ENCODE measurements at places on chromosomes 16 and 17.

DNA sequence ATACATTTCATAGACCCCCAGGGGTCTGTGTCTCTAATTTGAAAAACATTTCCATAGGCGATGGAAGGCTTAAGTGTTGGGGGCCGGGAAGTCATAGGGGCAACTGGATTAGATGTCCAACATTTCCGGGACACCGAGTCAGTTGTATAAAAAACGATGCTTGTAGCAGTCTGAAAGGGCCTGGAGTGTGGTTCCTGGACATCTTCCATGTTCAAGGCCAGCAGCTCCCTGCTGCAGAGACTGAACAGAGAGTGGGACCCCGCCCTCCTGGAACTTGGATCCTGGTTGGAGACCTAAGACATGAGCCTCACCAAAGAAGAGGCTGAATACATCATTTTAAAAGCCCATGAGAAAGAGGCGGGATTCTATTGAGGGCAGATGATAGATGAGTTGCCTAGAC is 82.0 kb upstream of the ZNF423 start:
- DNase-seq, result no peak

DNA sequence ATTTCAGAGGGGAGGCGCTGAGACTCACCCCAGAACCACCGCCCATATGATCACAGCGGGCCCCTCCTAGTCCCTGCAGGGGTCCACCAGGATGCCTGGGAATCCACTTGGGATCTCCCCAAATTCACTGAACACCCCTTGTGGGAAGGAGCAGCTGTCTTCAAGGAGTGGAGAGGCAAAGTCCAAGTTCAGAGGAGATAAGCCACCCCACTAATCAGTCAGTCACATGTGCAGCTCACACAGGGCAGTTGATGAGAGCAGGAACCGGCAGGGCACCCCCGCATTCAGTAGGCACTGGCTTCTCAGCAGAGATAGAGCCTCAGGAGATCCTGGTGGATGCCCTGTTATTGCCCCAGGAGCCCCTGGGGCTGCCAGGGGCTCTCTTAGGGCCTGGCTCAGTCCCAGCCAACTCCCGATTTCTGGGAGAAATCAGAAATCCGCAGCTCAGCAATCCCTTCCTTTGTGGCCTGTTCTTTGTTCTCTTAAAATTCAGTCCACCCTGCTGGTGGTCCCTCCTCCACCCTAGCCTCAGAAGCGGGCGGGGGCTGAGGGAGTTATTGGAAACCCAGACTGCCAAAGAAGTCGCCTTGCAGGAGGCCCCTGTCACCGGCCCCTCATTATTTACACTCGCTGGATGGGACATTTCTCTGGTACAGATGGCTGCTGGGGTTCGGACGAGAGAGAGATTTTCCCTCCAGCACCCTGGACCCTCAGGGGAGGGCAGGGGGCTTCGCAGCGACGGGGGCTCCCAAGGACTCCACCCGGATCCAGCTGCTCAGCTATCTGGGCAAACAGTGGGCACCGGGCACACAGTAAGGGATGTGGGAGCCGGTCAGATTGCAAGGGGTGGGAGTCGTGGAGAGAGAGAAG is 1.8 kb downstream of the CDC42EP4 start:
- DNase-seq, result no peak

DNA sequence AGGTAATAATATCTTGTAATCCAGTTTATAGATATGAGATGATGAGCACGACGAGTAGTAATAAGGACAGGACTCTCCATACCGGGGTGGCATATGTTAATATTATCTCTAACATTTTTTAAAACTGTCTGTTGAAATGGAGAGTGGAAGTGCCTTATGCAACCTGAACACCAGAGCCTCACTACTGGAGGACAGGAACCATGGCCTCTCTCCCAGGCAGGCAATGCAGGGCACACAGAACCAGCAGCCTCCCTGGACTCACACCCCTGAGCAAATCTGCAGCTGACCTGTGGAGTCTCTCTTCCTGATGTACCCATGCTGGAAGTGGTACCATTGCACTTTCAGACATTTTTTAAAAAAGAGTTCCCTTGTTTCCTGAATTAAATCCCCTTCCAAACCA is 55.2 kb upstream of the ERN1 start:
- DNase-seq, result no peak

DNA sequence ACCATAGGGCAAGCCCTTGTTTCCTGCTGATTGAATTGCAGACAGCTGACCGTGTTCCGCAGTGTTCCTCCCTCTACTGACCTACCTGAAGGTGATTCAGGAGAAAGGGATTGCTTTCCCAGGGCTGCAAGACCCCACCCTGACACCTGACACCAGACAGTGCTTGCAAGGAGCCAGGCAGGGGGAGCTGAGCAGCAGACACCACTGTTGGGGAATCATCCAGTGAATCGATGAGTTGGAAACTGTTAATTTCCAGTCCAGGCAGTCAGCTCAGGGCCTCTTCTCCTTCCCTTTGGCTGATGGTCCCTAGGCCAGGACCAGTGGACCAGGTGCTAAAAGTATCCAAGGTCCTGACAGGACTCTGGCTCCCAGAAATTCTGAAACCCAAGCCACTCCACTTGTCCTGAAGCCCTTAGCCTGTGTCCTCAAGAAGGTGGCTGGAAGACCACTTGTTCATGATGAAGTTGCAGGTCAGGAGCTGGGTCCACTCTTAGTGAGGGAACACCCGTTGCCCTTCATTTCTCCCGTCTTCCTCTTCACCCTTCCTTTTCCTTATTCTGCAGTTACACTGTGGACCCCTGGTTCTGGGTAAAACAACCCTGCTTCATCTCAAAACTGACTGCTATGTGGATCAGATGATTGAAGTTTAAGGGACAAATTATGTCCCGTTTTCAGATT is 9.5 kb upstream of the UNK start:
- DNase-seq, result no peak

DNA sequence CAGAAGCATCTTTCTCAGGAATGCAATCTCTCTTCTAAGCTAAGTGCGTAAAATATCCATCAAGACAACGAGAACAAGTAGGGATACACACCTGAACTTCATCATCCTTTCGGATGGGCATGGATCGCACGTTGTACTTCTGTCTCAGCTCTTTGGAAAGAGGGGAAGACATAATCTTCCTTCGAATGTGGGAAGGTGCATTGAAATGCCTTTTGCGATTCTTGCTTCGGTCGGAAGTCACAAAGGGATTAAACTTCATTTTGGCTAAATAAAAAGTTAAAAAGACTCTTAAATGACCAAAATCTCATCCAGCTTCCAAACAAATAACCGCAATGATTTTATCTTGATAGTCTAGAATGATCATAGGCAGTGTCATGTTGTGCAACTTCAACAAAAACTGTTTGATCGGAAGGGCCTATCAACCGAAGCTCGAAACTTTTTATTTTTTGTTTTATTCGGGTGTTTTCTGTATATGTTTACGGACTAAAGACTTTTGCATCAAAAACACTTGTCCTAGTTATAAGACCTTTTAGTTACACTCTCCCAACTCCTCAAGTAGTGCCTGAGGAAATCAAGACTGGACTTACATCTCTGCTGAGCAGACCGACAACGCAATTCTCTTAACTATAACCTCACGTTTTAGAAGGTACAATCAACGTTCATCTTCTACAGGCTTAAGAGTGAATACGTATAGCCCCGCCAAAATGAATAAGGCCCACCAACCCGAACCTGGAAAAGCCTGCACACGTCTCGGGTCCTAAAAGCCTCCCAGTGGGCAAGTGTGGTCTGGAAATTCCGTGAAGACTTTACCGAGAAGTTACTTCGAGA is 727 bp downstream of the RPL26 start:
- no peak for DNase-seq

- no peak for DNase-seq
Observed at GRCh38 chr16:87855852-87856715, 13.2 kb downstream of the SLC7A5 start.

GRCh38 chr17:21278450-21279197 is 5.9 kb upstream of the MAP2K3 start:
- DNase-seq, result no peak

- DNase-seq, result no peak
Observed at GRCh38 chr16:89031715-89032659, 55.0 kb upstream of the CBFA2T3 start.

DNA sequence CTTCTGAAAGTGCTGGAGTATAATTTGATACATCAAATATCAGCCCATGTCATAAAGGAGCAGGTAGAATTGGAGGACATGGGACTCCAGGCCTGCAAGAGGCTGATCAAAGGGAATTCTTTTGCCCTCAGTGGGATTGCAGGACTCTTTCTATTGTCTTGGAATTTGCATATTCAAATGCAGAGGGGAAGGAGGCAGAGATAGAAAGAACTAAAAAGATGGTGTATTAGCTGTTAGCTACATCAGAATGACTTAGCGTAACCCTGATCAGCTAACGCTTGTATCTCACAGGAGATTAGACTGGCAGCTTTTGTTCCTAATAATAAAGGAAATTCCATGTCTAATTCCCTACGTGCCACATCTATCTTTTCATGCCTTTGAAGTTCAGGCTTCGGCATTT is 1014.7 kb upstream of the RBFOX1 start:
- no peak for DNase-seq

- no peak for DNase-seq
Observed at GRCh38 chr16:7613518-7613917, 280.9 kb downstream of the RBFOX1 start.

DNA sequence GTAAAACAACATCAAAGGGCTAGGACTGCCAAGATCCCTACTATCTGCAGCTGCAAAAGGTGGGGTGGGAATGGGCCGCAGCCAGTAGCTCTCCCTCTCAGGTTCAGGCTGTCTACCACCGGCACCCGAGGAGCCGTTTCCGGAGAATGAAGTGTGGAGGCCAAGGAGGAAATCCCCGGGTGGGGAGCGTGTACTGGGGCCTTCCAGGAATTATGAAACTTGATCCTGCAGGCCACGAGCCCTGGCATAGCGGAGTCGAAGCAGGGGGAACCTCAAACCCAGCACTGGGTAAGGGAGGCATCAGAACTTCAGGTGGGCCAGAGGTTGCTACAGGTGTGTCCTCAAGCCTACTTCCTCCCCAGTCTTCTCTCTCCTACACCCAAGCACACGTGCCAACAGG is 5.1 kb downstream of the INPP5K start:
- no peak for DNase-seq

- DNase-seq, result no peak
Observed at GRCh38 chr17:37801171-37801570, 56.3 kb upstream of the HNF1B start.

- no peak for DNase-seq
Observed at GRCh38 chr17:16377941-16378341, 3.0 kb upstream of the UBB start.

- DNase-seq, result no peak
Observed at GRCh38 chr16:56013962-56014552, 138.9 kb upstream of the CES5A start.

- no peak for DNase-seq
Observed at GRCh38 chr17:30788918-30789317, 35.6 kb downstream of the CRLF3 start.

DNA sequence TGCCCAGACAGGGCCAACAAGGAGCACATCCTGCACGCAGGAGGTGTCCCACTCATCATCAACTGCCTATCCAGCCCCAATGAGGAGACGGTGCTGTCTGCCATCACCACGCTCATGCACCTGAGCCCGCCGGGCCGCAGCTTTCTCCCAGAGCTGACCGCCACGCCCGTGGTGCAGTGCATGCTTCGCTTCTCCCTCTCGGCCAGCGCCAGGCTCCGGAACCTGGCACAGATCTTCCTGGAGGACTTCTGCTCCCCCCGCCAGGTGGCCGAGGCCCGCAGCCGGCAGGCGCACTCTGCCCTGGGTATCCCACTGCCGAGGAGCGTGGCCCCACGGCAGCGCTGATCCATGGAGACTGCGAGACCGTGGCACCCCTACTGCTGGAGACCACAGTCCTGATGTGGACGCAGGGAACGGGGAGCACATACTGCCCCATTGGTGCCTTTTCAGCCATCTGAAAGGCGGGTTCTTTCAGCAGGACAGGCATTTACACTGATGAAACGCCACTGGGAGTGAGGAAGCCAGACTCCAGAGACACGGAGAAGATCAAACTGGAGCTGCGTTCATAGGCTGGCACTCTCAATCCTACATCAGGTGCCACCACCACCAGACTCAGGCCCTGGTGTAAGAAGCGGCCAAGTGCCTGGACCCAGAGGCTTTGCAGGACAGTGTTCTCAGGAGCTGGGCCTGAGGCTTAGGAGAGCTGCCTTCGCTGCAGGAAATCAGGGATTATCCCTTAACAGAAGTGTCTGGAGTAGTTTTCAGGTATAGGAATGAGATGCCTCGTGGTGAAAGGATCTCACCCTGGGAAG is 2.6 kb downstream of the NT5C start:
- no peak for DNase-seq

DNA sequence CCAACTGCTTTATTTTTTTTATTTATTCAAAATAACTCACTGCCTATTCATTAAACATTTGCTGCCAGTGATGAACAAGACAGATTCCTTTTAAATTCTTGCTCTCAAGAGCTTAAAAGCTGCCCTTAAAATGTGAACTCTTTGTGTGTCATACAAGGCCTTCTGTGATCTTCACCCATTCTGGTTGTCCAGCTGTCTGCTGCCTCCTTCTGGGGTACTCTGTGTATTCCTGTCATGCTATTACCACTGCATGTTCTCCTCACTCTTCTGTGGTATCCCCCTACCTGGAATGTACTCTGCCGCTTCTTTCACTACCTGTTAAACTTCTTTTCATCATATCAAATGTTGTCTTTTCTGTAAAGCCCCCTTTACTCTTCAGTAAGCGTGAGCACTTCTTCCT is 165.8 kb downstream of the CHD9 start:
- no peak for DNase-seq

- DNase-seq, result no peak
Observed at GRCh38 chr17:15332338-15332737, 9.1 kb downstream of the TEKT3 start.

- DNase-seq, result no peak
Observed at GRCh38 chr17:32503251-32504165, 16.7 kb downstream of the CDK5R1 start.

- DNase-seq, result no peak
Observed at GRCh38 chr17:17748179-17748578, 66.9 kb downstream of the RAI1 start.

DNA sequence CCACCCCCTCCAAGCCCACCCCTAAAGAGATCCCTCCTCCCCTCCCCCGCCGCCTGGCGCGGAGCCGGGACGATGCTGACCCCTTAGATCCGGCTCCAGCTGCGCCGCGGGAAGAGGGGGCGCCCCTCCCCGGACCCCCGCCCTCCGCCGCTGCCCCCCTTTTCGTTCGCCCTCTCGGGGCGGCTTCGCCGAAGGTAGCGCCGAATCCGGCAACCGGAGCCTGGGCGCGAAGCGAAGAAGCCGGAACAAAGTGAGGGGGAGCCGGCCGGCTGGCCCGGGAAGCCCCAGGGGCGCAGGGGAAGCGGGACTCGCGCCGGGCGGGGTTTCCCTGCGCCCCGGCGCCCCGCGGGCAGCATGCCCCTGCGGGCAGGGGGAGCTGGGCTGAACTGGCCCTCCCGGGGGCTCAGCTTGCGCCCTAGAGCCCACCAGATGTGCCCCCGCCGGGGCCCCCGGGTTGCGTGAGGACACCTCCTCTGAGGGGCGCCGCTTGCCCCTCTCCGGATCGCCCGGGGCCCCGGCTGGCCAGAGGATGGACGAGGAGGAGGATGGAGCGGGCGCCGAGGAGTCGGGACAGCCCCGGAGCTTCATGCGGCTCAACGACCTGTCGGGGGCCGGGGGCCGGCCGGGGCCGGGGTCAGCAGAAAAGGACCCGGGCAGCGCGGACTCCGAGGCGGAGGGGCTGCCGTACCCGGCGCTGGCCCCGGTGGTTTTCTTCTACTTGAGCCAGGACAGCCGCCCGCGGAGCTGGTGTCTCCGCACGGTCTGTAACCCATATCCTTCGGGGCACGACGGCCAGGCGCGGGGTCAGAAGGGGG is 623 bp downstream of the CACNA1G start:
- DNase-seq, result no peak
